Memory B cell (primary cell): ENCODE measurements at places on chromosomes 1 and 21.

GRCh38 chr1:48002142-48002541 lies 5.0 kb upstream of the TRABD2B start:
- no peak for DNase-seq
- H3K4me1 ChIP-seq, result peaks cover 2% of the 10 kb centered on the region
- no peaks in the 10 kb centered on the region for H3K36me3 ChIP-seq

DNA sequence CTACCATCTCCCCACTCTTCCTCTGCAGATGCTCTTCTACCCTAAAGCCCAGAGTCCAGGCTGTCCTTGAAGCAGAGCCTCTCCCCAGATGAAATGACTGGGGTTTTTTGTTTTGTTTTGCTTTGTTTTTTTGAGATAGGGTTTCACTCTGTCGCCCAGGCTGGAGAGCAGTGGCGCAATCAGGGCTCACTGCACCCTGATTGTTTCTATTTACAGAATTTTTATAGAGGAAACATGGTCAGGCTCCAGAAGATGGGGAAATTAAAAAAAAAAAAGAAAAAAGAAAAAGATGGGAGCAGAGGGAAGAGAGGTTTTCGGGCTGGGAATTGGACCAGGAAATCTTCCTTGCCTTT lies 43.7 kb upstream of the ZNF281 start:
- no peak overlapping the region for H3K4me3 ChIP-seq
- H3K36me3 ChIP-seq, result no peaks in the 10 kb centered on the region
- H3K4me1 ChIP-seq, result peaks cover 3% of the 10 kb centered on the region
- H3K27ac ChIP-seq, result no peak overlapping the region

GRCh38 chr1:90723590-90724108 lies 6.5 kb upstream of the BARHL2 start:
- peak overlapping the region; percentile 59 for H3K4me3 ChIP-seq
- DNase-seq, result no peak
- H3K27me3 ChIP-seq, result peaks cover 49% of the 10 kb centered on the region
- H3K4me1 ChIP-seq, result peaks cover 15% of the 10 kb centered on the region
- peak overlapping the region; percentile 77 for H3K27ac ChIP-seq

DNA sequence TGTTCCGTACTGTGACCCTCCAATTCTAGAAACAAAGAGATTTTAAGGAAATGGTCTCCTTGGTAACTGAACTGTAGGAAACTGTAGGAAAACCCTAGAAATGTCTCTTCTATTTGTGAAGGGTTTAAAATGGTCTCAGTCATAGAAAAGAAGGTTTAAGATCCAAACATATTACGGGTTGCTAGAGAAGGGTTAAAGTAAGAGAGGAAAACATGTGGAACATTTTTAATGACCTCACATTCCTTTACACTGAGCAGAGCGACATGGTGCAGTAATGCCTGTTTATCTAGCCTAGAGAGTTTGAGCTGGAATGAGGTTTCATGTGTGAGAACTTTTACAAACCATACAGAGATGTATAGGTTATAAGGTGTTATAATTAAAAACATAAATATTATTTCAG lies 36.9 kb upstream of the C1orf105 start:
- no peaks in the 10 kb centered on the region for H3K27me3 ChIP-seq
- no peak overlapping the region for H3K4me3 ChIP-seq
- DNase-seq, result no peak

DNA sequence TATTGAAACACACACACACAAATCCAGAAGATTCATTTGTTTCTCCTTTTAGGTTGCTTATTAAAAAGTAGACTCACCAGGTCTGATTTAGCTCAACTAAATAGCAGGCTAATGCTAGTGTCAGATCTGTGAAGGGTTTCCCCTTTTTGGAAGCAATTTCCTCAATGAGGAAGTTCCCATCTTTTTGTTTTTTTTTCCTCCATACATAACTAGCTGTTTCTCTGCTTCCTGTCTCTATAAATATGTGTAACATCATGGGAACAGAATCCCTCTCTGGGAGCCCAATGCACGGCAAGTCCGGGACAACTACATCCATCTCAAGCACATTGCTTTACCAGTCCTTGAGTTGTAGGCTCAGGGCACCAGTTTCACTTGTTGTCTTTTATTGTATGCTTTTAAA lies 1421.1 kb downstream of the PLA2G4A start:
- no peaks in the 10 kb centered on the region for H3K4me1 ChIP-seq
- no peak overlapping the region for H3K27ac ChIP-seq

DNA sequence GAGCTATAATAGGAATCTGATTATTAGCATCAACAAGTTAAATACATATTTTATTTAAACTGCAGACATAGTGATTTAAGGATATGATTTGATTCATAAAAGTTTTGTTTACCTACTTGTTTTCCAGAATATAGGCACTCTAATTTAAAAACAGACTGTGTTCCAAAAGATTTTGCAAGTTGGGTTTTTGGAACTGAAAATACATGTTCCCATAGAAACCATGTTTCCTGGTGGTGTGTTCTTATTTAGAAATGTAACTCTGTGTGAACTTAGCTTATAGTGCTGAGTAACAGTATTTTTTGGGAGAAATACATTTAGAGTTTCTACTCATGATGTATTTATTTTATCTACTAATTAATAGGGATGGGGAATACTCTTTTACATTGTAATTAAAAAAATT lies 21.8 kb downstream of the USP25 start:
- no peak overlapping the region for H3K4me3 ChIP-seq
- H3K36me3 ChIP-seq, result peaks cover 8% of the 10 kb centered on the region
- peaks cover 46% of the 10 kb centered on the region for H3K4me1 ChIP-seq
- no peak for DNase-seq
- no peak overlapping the region for H3K27ac ChIP-seq

GRCh38 chr1:86703696-86704457 lies 499 bp upstream of the SH3GLB1 start:
- peak overlapping the region; percentile 92 for H3K4me3 ChIP-seq
- H3K27me3 ChIP-seq, result no peaks in the 10 kb centered on the region
- no peak for DNase-seq
- H3K36me3 ChIP-seq, result peaks cover 4% of the 10 kb centered on the region

- no peak for DNase-seq
- no peak overlapping the region for H3K27ac ChIP-seq
- H3K27me3 ChIP-seq, result peaks cover 2% of the 10 kb centered on the region
- H3K36me3 ChIP-seq, result no peaks in the 10 kb centered on the region
- H3K4me1 ChIP-seq, result peaks cover 16% of the 10 kb centered on the region
Measured at GRCh38 chr1:241336335-241336734, 20.7 kb downstream of the RGS7 start.

GRCh38 chr1:171265686-171266085 lies 17.4 kb downstream of the FMO1 start:
- H3K36me3 ChIP-seq, result no peaks in the 10 kb centered on the region
- DNase-seq, result no peak
- peaks cover 8% of the 10 kb centered on the region for H3K27me3 ChIP-seq
- H3K27ac ChIP-seq, result no peak overlapping the region
- H3K4me1 ChIP-seq, result no peaks in the 10 kb centered on the region

- no peak overlapping the region for H3K4me3 ChIP-seq
- H3K27ac ChIP-seq, result no peak overlapping the region
- no peaks in the 10 kb centered on the region for H3K4me1 ChIP-seq
- no peak for DNase-seq
Measured at GRCh38 chr21:16589006-16589898, 859.5 kb downstream of the USP25 start.

DNA sequence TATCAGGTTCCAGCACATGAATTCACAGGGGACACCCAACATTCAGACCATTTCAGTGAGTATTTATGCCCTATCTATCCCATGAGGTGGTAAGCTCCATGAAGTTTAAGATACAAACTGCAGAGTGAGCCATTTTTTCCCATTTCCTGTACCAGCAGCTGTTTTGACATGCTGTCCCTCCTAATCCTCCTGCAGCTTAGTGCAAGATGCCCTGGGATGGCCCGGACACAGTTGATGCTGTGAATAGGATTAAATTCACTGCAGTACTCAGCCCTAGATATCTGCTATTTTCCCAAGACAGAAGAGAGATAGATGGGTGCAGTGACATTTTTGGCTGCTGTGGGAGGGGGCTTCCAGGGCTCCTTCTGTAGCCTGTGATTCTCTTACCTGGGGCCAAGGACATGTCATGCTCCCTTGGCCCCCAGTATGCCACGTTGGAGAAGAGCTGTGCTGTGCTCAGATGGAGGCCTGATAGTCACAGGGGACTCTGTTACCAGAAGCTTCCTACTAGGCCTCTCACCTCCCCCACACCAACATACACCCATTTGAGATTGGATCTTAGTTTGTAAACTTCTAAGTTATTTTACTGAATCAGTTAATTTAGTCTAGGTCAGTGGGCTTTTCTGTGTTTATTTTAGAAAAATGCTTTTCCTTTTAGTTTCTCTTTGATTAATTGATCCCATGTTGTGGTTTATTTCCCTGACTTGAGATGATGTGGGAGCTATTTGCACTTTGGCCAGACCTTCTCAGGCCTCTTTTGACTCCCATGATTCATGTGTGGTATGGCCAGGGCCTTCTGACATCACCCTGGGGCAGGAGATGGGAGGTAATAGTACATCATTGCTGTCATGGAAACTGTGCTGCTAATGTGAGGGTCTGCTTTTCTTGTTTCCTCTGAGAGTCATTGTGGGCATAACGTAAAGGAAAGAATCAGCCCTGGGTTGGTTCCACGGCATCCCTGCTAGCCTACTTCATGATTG lies 92.6 kb downstream of the ST3GAL3 start:
- DNase-seq, result no peak
- no peaks in the 10 kb centered on the region for H3K4me1 ChIP-seq
- H3K4me3 ChIP-seq, result no peak overlapping the region
- peaks cover 21% of the 10 kb centered on the region for H3K36me3 ChIP-seq
- no peak overlapping the region for H3K27ac ChIP-seq

DNA sequence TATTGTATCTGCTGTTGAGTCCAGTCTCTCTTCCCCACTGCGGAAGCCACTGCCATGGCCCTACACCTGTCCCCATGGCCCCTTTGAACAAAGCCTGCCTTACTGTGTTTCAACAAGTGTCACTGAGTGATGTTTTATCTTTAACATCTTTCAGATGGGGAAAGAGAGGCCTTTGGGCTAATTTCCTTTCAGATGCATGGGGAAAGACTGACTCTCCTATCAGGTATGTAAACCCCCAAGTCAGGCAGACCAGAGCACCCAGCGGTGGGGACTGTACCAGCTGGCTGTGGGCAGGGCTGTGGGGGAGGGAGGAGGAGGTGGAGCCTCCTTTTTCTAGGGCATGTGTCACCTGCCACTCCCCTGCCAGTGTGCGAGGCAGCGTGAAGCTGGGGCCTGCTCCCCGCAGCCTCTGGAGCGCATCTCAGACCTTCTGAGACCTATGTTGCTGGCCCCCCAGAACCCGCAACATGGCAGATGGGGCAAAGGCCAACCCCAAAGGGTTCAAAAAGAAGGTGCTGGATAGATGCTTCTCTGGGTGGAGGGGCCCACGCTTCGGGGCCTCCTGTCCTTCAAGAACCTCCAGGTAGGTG lies at the start of gene PLA2G2F:
Gene PLA2G2F, plus strand, starts transcription at position 363 of the 590 bp plus-strand sequence. Its CDS starts 105 bp downstream, at position 468.
- peaks cover 3% of the 10 kb centered on the region for H3K4me1 ChIP-seq
- peaks cover 6% of the 10 kb centered on the region for H3K27me3 ChIP-seq
- no peak within 1 kb of the TSS for H3K4me3 ChIP-seq
- H3K27ac ChIP-seq, result no peak within 1 kb of the TSS
- no peak for DNase-seq

- DNase-seq, result no peak
- H3K27me3 ChIP-seq, result no peaks in the 10 kb centered on the region
- no peak overlapping the region for H3K4me3 ChIP-seq
- peaks cover 41% of the 10 kb centered on the region for H3K36me3 ChIP-seq
Measured at GRCh38 chr1:192998536-192998935, 60.6 kb downstream of the UCHL5 start.

GRCh38 chr1:107843989-107844388 lies 121.0 kb downstream of the VAV3 start:
- no peak for DNase-seq
- peak overlapping the region; percentile 15 for H3K27ac ChIP-seq
- peaks cover 46% of the 10 kb centered on the region for H3K4me1 ChIP-seq
- no peaks in the 10 kb centered on the region for H3K27me3 ChIP-seq
- H3K36me3 ChIP-seq, result peaks cover 23% of the 10 kb centered on the region

- H3K4me1 ChIP-seq, result no peaks in the 10 kb centered on the region
- H3K27me3 ChIP-seq, result peaks cover 9% of the 10 kb centered on the region
Measured at GRCh38 chr1:67839826-67840225, 6.6 kb upstream of the GNG12 start.

DNA sequence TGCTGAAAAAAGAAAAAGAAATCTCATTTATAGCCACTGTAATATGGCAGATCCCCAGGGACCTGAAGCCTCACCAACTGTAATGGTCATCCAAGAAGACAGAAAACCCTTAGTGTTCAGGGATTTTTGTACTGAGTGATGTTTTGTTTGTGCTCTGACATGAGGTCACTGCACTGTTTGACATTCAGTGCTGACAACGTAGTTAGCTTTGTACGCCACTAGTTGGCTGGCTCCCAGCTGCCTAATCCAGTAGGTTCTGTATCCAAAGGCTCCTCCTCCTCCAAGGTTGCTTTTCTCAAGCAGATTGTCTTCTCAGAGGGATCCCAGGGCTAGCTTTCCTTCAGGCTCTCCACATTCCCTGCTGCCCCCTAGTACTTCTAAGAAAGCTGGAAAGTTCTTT lies 9.5 kb upstream of the YRDC start:
- no peaks in the 10 kb centered on the region for H3K27me3 ChIP-seq
- peak overlapping the region; percentile 8 for H3K27ac ChIP-seq
- H3K36me3 ChIP-seq, result peaks cover 28% of the 10 kb centered on the region

GRCh38 chr1:109388884-109389637 lies 8.7 kb downstream of the SORT1 start:
- no peak overlapping the region for H3K27ac ChIP-seq
- H3K36me3 ChIP-seq, result peaks cover 2% of the 10 kb centered on the region
- DNase-seq, result no peak
- H3K4me3 ChIP-seq, result no peak overlapping the region
- H3K27me3 ChIP-seq, result peaks cover 42% of the 10 kb centered on the region

- peaks cover 2% of the 10 kb centered on the region for H3K36me3 ChIP-seq
- no peak for DNase-seq
- H3K27me3 ChIP-seq, result no peaks in the 10 kb centered on the region
- H3K4me1 ChIP-seq, result no peaks in the 10 kb centered on the region
Measured at GRCh38 chr1:184116287-184116686, 64.8 kb downstream of the TSEN15 start.

GRCh38 chr21:28111151-28111619 lies 881.5 kb downstream of the LTN1 start:
- H3K4me3 ChIP-seq, result no peak overlapping the region
- no peak for DNase-seq
- no peaks in the 10 kb centered on the region for H3K27me3 ChIP-seq
- no peak overlapping the region for H3K27ac ChIP-seq
- H3K4me1 ChIP-seq, result no peaks in the 10 kb centered on the region
